8988T (cell line): ENCODE measurements at places on chromosomes 12 and 14.

DNA sequence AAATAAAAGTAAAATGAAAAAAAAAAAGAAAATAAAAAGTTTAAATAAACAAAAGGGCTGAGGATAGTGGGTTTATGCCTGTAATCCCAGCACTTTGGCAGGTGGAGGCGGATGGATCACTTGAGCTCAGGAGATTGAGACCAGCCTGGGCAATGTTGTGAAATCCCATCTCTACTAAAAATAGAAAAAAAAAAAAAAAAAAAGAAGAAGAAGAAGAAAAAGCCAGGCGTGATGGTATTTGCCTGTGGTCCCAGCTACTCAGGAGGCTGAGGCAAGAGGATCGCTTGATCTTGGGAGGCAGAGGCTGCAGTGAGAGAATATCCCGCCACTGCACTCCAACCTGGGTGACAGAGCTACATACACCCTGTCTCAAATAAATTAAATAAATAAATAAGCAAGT is 3.9 kb downstream of the TAOK3 start:
- DNase-seq: no peak

- DNase-seq: no peak
Measured at GRCh38 chr14:104427131-104427851, 152.3 kb upstream of the C14orf180 start.

- no peak for DNase-seq
Measured at GRCh38 chr12:93829016-93829415, 151.8 kb downstream of the CRADD start.

DNA sequence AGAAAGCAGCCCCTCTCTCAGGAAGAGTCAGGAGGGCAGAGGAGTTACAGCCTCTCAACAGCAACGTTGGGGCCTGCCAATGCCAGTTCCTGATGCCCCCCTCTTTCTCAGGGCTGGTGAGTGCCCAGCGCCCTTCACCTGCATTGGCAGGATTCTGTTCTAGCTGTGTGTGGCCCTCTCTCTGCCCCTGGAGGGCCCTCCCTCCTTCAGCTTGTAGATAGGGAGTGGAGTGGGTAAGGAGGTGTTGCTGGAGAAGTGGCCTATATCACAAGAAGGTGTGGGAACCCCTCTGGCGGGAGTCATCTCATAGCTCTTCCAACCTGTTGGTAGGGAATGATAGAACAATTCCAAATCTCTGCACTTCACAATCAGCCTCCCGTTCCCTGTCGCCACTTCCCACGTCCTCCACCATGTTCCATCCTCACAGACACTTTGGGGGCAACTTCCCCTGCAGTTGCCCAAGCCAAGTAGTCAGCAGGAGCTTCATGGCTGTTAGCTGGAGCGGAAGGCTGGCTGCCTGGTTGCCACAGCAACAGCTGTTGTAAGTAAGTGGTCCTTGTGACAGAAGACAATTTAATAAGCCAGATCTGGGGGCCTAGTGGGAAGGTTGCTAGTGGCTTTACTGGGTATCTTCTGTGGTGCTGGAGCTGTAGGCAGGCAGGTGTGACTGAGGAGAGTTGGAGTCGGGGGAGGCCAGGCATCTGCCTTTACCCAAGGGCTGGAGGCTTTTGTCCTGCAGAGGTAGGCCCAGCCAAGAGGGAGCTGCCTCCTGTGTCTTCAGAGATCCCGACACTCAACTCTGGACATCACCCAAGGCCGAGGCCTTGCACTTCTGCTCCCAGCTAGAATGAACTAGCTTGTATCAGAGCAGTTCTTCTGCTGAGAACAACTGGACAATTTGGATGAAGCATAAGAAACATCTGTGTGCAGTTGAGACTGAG is 38.4 kb downstream of the GALNT16 start:
- no peak for DNase-seq

DNA sequence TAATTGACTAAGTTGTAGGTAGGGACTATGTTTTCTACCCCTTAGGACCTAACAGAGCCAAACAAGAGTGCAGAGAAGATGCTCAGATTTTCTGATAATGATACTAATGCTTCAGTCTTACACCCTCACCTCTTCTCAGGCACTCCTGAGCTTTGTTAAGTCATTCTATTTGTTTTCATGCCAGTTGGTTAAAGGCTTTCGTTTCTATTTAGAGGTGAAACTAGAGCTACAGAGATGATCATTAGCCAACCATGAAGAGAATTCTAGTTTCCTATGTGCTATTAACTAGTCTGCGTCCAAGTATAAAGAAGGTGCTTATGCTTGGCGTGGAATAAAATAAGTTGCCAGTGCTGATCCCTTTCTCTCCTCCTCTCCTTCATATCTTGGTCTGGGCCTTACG is 34.6 kb upstream of the PYGL start:
- no peak for DNase-seq

DNA sequence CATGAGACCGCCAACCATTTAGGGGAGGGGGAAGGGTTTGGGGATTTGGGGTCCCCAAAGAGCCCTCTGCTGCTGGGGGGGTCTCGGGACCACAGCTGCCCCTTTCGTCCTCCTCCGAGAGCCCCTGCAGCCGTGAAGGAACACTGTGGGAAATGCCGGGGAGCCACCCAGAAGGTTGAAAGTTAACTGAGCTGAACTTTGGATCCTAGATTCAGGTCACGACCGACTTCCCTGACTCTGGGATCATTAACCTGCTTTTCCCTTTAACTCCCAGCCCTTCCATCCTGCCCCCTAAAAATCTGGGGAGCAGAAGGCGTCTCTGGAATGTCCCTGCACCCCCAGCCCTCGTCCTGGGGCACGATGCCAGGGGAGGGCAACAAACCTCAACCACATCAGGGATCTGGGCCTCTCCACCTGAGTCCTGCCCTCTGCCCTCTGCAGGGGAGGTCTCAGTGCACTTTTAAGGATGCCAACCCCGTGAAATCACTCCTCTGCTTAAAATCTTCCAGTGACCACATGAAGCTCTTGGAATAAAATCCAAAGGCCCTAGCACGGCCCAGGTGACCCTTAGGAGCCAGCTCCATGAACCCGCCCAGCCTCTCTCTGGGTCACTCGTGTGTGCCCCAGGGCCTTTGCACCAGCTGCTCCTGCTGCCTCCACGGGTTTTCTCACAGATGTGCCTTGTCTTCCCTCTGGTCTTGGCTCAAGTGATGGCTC is 95.0 kb downstream of the RFLNA start:
- no peak for DNase-seq

- DNase-seq: no peak
Measured at GRCh38 chr12:60240891-60241290, 645.1 kb downstream of the SLC16A7 start.

DNA sequence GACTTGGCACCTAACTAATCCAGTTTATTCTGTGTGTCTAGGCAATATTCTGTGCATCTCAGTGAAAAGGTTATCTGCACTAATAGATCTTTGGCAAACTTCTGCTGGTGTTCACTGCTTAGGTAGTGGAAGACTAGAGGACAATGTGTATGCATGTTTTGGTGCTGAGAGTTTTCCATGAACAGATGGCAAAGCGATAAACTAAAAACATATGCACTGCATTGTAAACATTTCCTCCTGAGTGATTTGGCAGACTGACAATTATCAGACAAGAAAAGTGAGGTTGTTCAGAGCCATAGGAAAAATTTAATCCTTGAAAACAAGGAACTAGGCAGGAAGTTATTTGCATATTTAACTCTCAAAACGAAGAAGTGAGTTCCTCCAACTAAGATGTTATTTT is 400.4 kb downstream of the ATP23 start:
- no peak for DNase-seq

GRCh38 chr14:64550621-64551333 is 1.0 kb downstream of the PPP1R36 start:
- no peak for DNase-seq

- no peak for DNase-seq
Measured at GRCh38 chr12:8644345-8645248, 18.0 kb downstream of the MFAP5 start.

DNA sequence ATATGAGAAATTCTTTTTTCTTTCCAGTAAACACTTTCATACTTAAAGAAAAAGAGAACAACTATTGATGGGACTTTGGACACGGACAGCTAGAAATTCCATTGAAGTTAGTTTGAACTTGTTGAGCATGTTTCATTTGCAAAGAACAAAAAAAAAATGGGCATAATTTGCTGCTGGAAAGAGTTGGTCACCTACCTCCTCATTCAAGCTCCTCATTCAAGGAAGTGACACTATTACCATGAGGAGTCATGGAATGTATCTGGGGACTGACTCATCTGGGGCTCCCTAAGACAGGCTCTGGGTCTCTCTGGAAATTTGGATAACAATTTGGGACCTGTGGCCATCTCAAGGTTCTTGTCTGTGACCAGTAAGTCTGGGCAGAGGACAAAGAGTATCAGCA is 50.4 kb downstream of the KICS2 start:
- DNase-seq: no peak

DNA sequence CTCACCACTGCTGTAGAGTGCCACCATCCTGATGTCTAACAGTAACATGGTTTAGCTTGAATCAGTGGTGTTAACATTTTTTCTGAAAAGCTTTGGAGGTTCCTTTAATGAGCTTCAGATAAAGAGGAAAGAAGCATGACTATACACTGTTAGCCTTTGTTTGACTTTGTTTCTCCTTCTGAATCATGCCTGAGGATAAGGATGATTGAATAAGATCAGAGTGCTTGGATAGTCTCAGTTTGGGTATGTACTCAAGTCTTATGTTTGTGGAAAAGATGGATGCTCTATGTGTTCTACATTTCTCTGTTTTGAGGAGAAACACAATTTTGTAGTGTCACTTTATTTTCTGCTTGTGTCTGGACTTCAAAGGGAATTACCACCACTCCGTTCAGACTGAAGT is 42.0 kb downstream of the GPATCH2L start:
- no peak for DNase-seq

- DNase-seq: no peak
Measured at GRCh38 chr12:69163681-69164362, 75.5 kb upstream of the CPSF6 start.

DNA sequence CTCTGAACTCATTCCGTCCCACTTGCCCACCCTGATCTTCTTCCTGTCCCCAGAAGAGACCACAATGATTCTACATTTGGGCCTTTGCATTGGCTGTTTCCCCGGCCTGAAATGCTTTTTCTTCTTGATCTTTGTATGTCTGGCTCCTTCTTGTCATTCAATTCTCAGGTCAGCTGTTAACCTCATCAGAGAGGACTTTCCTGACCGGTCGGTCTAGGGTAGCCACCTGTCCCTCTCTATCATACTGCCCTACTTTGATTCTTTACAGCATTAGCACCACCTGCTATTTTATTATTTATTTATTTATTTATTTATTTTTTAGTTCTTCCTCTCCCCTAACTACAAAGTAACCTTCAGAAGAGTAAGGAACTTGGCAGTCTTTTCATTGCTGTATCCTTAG is 84.3 kb downstream of the DYRK2 start:
- no peak for DNase-seq

DNA sequence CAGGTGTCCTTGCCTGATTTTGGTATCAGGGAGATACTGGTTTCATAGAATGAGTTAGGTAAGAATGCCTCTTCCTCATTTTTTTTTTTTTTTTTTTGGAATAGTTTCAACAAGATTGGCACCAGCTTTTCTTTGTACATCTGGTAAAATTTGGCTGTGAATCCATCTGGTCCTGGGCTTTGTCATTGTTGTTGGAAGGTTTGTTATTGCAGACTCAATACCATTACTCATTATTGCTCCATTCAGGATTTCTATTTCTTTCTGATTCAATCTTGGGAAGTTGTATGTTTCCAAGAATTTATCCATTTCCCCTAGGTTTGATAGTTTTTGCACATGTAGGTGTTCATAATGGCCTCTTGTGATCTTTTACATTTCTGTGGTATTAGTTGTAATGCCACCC is 126.0 kb upstream of the KITLG start:
- no peak for DNase-seq

DNA sequence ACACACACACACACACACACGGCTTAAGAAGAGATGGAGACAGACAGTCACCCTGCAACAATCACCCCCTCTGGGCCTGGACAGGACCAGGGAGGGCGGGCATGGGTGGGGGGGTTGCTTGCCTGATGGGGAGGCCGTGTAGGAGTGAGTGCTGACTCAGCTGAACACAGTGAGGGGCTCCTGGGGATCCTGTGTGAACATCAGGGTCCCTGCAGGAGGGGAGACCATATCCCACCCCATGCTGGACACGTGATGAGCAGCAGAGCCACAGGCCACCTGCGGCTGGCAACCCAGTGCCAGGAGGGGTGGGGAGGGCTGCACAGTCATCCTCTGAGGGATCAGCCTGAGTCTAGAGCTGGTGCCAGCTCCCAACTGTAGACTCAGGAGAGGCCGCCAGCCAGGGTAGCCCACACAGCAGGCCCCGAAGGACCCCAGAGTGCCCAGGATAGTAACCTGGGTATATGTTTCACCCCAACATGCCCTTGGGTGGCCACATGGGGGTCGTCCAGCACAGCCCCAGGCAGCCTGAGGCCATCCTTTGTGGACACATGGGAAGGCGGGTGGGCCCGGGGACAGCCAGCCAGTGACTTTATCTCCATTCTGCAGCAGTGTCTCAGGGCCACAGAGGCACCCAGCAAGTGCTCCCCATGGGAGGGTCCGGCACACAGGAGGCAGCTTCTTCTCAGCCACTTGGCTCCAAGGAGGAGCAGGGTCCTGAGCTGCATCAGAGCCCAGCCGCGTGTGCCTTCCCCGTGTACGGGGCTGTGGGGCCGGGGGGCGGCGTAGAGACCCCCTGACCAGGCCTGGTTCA is 73.7 kb upstream of the SFSWAP start:
- no peak for DNase-seq

DNA sequence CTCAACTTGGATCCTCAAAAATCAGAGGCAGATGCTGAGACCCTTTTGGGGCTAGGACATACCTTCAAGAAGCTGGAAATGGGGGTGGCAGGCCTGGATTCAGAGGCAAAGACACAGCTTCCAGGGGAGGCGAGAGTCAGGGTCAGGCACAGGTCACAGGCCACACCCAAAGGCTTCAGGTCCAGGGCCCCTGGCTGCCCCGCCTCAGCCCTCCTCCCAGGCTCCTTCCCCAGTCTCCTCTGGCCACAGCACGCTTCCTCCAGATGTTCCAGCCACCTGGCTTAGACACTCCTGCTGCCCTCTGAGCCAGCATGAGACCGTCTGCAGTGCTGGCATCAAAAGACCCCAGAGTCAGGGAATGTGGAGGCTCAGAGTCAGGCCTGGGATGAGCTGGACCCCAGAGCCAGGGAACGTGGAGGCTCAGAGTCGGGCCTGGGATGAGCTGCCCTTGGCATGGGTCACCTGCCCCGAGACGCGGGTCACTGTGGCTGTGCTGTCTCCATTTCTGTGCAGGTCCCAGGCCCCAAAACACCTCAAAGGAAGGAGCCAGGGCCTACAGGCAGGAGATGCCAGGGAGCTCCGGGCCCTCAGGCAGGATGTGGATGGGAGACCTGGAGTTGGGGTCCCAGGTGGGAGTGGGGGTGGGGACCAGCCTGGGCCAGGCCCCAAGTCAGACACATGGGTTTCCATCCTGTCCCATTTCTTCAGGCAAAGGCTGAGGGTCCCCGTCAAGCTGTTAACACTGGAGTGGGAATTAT is 58.9 kb downstream of the DIO3 start:
- no peak for DNase-seq

DNA sequence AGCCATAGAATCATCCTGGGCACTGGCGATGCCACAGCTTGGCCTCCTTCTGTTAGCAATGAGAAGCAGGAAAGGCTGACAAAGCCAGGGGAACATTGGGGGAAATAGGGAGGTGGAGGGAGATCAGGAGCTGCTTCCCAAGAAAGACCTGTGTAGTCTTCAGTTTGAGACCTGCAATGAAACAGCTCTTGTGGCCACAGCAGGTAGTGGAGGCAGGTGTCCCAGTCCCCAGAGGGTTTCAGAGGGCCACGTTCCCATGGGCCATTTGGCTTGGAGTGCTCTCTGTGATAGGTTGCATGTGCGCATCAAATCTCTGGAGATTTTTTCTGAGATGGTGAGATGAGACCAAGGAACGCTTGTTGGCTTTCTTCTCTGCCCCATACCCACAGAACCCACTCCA is 14.4 kb upstream of the OR6S1 start:
- DNase-seq: no peak

- DNase-seq: no peak
Measured at GRCh38 chr14:98433436-98433835, 838.6 kb downstream of the BCL11B start.
